ENCODE measurements at places on chromosomes 1 and 21. TPM values are rescaled to one million over a fixed set of nuclear protein-coding genes. Genes with fewer than 3 reads are reported as not detected.
A peak's percentile ranks its signal among the peaks of the same experiment; 100 is the strongest.

DNA sequence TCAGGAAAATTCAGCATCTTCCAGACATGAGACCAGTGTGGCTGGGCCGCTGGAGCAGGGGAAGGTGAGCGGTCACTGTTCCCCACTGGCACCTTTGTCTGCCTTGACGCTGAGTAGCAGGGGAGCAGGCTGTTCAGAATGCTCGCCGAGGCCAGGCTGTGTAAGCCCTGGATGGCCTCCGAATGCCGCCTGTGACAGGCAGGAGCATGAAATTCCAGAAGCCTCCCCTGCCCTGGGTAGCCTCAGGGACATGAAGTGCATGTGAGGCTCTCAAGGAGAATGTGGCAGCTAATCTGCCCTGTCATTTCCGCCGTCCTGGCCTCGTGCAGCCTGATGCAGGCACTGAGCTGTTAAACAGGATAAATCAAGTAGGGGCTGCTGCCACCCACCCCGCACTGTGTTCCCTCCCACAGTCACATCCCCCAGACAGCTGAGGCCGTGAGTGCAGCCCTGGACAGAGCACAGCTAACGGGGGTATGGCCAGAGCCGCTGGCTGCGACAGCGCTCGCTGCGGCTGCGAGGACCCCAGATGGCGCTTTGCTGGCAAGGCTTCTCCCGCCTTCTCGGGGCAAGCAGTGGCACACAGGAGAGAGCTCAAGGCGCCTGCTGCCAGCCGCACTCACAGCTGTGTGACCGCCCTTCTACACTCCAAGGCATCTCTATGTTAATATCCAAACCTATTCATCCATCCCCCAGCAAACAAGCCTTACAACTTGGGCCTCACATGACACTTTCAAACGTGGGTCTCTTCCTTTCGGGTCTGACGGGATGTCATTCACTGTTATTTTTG, 105.0 kb upstream of the COL6A1 start:
- peak; percentile 49 for DNase-seq

DNA sequence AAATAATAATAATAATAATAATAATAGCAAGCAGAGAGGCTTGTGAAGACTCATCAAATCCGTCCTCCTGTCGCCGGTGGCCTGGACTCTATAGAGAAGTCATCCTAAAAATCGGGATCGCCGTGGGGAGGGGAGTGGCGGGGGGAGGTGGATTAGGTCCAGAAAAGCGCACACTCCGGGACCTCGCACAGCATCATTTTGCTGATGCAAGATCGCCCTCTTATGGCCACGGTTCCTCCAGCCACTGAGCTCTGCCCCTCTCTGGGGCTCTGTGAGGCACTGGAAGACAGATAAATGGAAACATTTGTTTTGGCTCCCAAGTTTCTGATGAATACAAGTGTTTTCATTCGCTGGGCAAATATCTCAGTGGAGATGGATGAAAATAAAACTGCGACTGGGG, 612.0 kb downstream of the MATN1 start:
- DNase-seq = peak; percentile 65

DNA sequence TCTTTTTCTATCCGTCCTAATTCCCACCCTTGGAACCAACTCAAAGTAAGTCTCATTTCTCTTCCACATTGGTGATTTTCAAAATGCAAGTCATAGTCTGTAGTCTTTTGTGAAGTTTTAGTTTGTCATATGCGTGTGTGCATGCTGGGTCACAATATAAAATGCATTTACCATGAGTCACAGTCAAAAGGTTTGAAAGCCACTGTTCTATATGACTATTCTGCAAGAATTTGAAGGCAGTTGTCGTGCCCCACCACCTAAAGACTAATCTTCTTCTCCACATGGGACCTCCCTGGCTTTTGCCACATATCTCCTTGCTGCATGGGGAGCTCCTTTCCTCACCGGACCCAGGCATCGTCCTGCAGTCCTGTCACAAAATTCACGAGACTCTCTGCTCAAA, 1.6 kb downstream of the STPG1 start:
- peak; percentile 24 for DNase-seq

DNA sequence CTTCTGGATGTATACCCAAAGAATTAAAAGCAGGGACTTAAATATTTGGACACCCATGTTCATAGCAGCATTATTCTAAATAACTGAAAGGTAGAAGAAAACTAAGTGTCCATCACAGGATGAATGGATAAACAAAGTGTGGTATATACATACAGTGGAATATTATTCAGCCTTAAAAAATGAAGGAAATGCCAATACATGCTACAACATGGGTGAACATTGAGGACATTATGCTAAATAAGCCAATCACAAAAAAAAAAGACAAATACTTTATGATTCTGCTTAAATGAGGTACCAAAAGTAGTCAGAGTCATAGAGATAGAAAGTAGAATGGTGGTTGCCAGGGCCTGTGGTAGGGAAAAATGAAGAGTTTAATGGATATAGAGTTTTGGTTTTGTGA, 14.1 kb downstream of the EEIG2 start:
- DNase-seq = no peak

Gene ARHGAP30
- total RNA-seq = not detected

DNA sequence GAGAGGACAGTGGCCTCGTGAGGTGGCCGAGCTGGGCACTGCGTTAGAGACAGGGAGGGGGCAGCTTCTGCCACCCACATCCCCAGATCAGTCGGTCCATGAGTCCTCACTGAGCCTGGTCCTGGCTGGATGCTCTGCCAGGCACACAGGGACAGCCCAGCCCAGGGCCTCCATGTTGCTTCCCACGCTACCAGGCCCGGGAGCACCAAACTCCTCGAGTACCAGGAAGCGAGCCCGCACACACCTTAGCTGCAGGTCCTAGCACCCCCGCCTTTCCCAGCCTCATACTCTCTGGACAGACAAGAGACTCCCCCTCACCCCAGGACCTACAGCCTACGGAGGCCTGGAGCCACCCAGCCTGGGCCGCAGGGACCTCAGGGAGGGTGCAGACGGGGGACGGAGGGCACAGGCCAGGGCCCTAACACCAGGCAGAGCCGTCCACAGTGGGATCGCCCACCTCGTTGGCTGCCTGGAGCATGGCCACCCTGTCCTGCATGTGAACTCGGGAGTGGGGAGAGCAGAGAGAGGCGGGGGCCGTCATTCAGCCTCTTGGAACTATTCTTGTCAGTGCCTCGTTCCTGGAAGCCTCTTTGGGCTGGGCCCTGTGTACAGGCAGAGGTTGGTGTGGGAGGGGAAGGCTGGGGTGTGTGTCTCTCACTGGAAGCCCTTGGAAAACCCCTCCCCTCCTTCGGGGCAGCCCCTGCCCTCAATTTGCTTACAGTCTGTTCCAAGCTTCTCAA, 90.9 kb upstream of the RUNX3 start:
- DNase-seq = no peak

Gene LYPD8
- not detected for total RNA-seq

- DNase-seq = peak; percentile 64
These were observed 18.0 kb downstream of the KIAA0319L start for GRCh38 chr1:35539073-35539823.

Gene GPR3
- total RNA-seq = under 0.01 TPM

DNA sequence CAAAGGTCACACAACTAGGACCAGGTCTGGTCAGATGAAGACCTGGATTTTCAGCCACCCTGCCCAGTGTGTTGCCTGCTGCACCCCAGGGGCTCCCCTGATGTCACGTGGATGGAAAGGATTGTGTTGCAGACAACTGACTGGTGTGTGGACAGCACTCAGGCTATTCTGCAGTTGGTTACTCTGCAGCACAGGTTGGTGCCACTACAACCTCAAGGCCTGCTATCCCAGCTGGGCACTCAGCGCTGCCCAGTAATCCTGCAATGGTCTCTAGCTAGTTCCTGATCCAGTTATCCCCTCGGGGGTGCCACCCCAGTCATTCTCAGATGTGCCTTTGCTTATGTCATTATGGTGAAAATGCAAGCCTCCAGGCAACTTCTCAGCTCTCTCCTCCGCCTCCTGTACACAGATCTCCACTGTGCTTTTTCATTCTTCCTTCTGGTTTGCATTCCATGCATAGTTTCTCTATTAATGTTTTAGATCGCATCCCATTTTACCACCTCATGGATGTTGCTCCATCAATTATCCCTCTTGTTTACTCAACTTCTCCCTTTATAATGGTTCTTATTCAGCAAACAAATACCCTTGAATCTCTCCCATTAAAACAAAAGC, 503.2 kb upstream of the CAMK1G start:
- DNase-seq = no peak

Gene TRAF3IP3
- not detected for total RNA-seq

- no peak for DNase-seq
These were observed 54.4 kb upstream of the B3GALNT2 start for GRCh38 chr1:235558621-235559169.

Gene FCAMR
- total RNA-seq = not detected

GRCh38 chr1:2349806-2350205, 41.5 kb downstream of the MORN1 start:
- no peak for DNase-seq

Gene SYPL2
- not detected for total RNA-seq

- no peak for DNase-seq
These were observed 73.1 kb downstream of the RUNX3 start for GRCh38 chr1:24856787-24857506.

Gene CD52
- total RNA-seq = not detected

Gene SMCP
- total RNA-seq = not detected

Gene KANK4
- not detected for total RNA-seq

- DNase-seq = peak; percentile 74
These were observed 26.7 kb downstream of the BTG3 start for GRCh38 chr21:17585875-17586450.

Gene FCRL6
- not detected for total RNA-seq

- no peak for DNase-seq
These were observed 60.0 kb upstream of the NTPCR start for GRCh38 chr1:232890340-232890943.

DNA sequence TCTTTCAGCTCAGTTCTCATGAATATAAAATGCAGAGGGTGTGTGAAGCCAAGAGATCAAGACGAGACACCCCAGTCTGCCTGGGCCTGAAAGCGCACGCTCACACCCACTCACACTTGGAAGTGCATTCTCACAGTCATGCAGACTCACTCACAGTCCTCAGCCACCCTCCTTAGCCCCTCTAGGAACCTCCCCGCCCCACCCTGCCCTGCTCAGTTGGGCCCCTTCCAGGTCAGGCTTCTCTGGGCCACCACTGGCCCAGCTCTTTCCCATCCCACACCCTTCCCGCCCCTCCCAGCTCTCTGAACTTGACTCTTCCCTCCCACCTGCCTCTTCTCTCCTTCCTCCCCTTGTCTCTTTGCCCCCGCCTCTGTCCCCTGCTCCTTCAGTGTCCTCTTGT, 93.8 kb downstream of the EPHB2 start:
- DNase-seq = no peak

DNA sequence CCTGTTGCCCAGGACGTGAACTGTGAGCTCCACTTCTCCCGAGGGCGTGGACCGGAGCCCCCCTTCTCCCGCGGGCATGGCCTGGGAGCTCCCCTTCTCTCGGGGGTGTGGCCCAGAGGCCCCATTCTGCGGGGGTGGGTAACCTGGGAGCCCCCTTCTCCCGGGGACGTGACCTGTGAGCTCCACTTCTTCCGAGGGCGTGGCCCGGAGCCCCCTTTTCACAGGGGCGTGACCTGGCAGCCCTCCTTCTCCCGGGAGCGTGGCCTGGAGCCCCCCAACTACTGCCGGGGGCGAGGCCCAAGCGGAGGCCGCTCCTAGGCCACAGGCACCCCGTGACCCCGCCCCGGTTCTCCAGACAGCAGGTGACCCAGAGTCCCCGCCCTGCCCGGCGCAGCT, 320 bp downstream of the C1orf174 start:
- no peak for DNase-seq

DNA sequence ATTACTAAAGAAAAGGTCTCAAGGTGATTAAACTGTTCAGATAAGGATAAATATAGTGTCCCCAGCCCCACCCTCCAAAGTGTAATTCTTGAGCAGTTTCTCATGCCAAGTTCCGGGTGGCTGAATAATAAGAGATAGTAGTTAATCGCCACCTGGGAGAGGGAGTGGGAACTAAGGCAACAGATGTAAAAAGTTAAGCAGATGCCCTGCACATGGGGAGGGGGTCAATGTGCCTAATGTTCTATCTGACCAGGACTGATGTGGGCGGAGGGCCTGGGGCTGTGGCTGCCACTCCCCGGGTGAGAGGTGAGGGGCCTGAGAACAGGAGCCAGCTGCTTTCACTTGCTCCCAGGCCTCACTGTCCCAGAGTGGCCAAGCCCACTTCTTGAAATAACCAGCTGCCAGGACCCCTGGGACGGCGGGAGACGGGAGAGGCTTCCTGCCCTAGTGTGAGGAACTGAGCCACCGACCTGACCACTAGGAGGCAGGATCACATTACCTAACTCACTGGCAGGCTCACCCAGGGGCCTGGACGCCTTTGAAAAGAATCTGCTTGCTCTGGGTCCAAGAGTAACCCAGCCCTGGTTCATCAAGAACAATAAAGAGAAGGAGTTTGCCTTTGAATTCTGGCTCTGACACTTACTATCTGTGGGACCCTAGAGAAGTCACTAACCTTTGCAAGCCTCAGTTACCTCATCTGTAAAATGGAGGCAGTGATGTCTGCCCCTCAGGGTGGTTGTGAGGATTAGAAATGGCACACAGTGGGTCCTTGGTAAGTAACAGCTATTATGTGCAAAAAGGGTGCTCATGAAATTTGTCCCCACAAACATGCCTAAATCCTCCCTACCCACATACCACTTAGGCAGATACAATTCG, 179.2 kb downstream of the ATG4C start:
- DNase-seq = peak; percentile 55

DNA sequence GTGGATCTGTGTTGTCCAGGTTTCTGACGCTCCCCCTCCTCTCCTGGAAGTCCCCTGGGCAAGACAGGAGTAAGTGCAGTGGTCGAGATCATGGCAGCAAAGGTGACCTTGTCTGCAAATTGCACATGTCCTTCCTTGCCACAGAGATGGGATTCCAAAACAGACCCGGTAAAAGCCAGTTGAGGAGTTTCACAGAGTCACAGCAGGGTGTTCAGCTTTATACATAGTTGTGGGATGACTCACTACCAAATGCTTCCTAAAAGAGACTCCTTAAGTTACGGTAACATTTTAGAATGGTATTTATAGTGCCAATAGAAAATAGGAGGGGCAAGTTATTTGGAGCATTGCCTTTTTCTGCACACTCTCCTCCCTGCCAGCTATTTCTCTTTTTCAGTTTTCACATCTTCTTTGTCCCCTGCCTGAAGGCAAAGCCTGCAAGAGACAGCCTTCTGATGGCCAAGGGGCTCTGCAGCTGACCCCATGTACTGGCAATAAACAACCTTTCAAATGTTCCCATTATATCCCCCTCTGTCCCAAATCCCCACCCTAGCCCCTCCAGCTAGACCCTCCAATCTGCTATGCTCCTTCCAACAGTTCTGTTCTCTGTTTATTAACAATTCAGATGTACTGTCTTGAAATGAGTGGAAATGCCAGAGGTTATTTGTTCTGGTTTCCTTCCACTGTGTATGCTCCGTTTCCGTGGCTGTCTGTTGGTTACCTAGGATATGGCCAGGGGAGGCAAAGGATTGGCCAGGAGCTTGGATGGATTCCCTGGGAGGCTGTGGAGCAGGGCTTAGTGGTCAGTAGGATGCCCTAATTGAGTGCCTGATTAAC, 115.0 kb downstream of the TGFB2 start:
- peak; percentile 93 for DNase-seq

Data from lung microvascular endothelial cell (primary cell).